ENCODE measurements at places on chromosomes 5 and 9.

GRCh38 chr9:63816751-63817621, 1468.0 kb downstream of the FOXD4L5 start:
- DNase-seq: peak; percentile 65
- H3K4me3 ChIP-seq: peak overlapping the region; percentile 19

DNA sequence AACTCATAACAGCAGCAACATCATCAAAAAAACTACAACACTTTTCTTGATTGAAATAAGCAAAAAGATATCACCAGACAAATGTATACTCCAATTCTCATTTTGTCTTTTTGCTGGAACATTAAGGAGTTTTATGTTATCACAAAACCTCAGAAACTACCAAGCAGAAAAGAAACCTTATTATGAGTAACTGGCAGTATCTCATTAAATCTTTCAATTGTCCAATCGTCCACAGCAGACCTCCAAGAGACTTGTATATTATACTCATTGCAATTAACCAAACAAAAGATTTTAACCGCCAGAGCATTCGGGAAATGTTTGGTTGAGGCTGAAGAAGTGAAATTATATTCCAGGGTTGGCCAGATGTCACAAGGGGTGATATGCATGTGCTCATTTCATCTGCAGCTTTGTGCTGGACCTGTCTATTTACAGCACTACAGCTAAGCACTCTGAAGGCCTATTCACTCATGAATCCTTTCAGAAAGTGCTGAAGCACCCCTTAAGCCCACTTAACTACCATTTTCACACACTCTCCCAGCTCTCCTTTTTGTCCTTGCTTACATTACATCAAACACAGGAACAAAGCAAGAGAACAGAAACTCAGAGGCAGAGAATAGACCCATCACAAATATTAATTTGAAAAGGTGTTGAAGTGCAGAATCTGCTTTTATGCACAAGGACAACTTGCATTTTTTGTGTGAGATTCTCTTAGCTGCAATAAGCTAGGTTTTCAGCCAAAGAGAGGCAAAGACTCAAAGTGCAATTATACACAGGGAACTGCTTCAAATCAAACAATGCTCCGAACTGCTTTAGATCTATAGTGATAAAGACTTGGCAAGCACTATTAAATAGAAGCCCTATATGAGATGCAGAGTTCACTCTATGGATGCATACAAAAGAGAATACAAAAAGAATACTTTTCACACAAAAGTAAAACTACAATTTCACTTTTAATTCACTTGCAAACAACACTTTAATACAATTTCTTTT, 150.4 kb upstream of the POU5F2 start:
- H3K36me3 ChIP-seq: no peaks in the 10 kb centered on the region
- DNase-seq: no peak
- H3K4me1 ChIP-seq: peaks cover 9% of the 10 kb centered on the region
- no peak overlapping the region for H3K4me3 ChIP-seq

DNA sequence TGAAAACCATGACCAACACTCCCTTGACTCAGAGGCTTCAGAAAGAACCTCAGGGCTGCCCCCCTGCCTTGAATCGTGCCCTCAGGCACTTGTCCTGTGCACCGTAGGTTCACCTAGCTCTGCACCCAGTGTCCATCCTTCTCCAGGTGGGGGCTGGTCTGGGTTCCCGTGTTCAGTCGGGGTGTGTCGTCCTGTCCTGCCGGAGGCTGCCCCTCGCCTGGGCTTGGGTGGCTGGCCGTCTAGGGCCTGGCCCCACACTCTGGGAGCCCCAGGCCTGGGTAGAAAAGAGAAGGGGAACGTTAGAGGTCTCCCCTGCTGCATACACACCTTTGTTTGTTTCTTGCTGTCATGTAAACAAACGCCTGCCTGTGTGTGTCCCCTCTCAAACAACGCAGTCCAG, 29.3 kb downstream of the CATSPER3 start:
- no peaks in the 10 kb centered on the region for H3K4me1 ChIP-seq
- H3K4me3 ChIP-seq: no peak overlapping the region
- no peaks in the 10 kb centered on the region for H3K27me3 ChIP-seq
- no peaks in the 10 kb centered on the region for H3K36me3 ChIP-seq
- H3K27ac ChIP-seq: no peak overlapping the region

GRCh38 chr5:176133289-176133870, 104.8 kb upstream of the SIMC1 start:
- DNase-seq: no peak
- no peak overlapping the region for H3K4me3 ChIP-seq

GRCh38 chr5:131281133-131281867, 17.4 kb downstream of the CDC42SE2 start:
- H3K36me3 ChIP-seq: peaks cover 3% of the 10 kb centered on the region
- no peaks in the 10 kb centered on the region for H3K27me3 ChIP-seq
- peak overlapping the region; percentile 92 for H3K27ac ChIP-seq
- no peak overlapping the region for H3K4me3 ChIP-seq

GRCh38 chr5:115072266-115073064, 97.2 kb downstream of the TRIM36 start:
- no peaks in the 10 kb centered on the region for H3K27me3 ChIP-seq
- H3K4me1 ChIP-seq: no peaks in the 10 kb centered on the region
- no peaks in the 10 kb centered on the region for H3K36me3 ChIP-seq

GRCh38 chr9:72843520-72844439, 109.1 kb downstream of the ALDH1A1 start:
- H3K36me3 ChIP-seq: no peaks in the 10 kb centered on the region
- H3K4me1 ChIP-seq: peaks cover 3% of the 10 kb centered on the region
- H3K27ac ChIP-seq: no peak overlapping the region
- no peaks in the 10 kb centered on the region for H3K27me3 ChIP-seq
- H3K4me3 ChIP-seq: no peak overlapping the region

GRCh38 chr5:8788246-8788645, 757.6 kb downstream of the SEMA5A start:
- no peak for DNase-seq
- no peaks in the 10 kb centered on the region for H3K36me3 ChIP-seq
- H3K27ac ChIP-seq: no peak overlapping the region
- no peak overlapping the region for H3K4me3 ChIP-seq
- H3K4me1 ChIP-seq: no peaks in the 10 kb centered on the region

GRCh38 chr5:74954919-74955318, 88.7 kb upstream of the FAM169A start:
- DNase-seq: peak; percentile 73
- no peak overlapping the region for H3K4me3 ChIP-seq
- no peaks in the 10 kb centered on the region for H3K27me3 ChIP-seq
- peaks cover 83% of the 10 kb centered on the region for H3K4me1 ChIP-seq

DNA sequence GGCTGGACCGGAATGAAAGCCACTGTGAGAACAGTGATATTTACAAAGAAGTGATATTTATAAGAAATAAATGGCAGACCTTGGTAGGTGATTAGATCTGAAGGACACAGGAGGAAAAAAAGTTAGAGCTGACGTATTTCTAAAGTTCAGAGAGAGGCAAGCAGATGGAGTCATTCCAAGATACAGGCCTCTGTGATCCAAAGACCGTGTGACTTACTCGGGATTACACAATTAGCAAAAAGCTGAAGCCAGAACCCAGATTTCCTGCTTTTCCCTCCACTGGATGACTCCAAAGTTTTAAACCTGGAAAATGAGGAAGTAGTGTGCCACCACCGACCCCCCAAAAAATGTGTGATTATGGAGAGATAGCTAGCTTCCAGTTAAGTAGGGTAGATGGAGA, 3.1 kb upstream of the DOCK8 start:
- no peak overlapping the region for H3K27ac ChIP-seq
- DNase-seq: no peak
- no peak overlapping the region for H3K4me3 ChIP-seq

GRCh38 chr5:30908356-30908755, 285.1 kb upstream of the CDH6 start:
- DNase-seq: no peak
- H3K4me3 ChIP-seq: no peak overlapping the region
- H3K27ac ChIP-seq: no peak overlapping the region

- DNase-seq: peak; percentile 56
- peaks cover 2% of the 10 kb centered on the region for H3K27me3 ChIP-seq
- H3K27ac ChIP-seq: no peak overlapping the region
- no peak overlapping the region for H3K4me3 ChIP-seq
- H3K36me3 ChIP-seq: no peaks in the 10 kb centered on the region
Observed at GRCh38 chr9:129783516-129784361, 19.2 kb upstream of the TOR1B start.

DNA sequence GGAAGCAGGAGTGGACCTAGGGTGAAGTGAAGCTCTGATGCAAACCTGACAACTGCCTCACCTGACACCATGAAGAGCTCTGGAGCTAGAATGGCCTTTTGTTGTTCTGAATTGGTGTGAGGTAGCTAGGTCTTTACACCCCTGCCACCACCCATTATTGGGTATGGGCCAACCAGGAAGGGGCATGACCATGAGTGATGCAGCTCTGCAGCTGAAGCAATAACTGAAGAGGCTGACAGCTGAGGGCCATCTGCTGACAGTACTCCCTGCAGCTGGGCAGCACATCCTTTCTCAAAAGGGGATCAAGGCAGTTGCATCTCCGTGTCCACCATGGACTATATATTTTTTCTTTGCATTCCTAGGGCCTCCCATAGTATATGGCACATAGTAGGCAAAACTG, 87.0 kb upstream of the TLE1 start:
- no peaks in the 10 kb centered on the region for H3K36me3 ChIP-seq
- no peak overlapping the region for H3K4me3 ChIP-seq
- no peak overlapping the region for H3K27ac ChIP-seq

DNA sequence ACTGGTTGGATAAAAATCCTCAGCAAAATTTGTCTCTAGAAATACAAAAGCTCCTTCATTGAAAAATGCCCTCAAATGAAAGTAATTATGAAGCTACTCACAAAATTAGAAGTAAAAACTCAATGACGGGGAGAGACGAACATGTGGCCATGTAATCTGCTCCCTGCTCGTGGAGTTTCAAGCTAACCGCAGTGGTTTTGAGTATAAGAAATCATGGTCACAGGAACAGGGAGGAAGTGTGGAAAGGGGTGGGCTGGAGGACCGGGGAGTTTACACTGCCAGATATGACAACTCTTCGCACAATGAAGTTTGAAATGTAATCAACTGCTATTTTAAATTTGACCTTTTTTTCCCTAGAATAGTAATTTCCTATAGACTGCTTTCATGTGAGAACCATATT, 765.4 kb upstream of the DMAC1 start:
- DNase-seq: no peak
- H3K27ac ChIP-seq: no peak overlapping the region
- no peaks in the 10 kb centered on the region for H3K4me1 ChIP-seq

DNA sequence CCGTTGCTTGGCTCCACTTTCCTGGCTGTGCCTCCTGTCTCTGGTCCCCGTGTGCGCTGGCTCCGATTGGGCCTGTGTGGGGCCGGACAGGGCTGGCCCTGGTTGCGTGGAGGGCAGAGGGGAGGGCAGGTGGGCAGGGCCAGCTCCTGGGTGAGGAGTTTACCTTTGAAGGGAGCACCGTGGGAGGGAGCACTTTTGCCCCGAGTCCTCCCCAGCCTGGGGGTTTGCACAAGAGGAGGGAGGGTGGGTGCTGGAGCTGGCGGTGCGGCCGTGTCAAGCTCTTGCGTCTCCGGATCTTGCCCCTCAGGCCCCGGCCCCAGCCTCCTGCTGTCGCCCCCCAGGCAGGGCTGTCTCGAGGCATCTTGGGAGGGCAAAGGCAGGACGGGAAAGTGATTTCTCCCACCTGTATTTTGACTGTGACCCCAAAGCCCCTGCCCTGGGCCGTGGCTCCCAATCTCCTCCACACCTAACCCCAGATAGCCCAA, 48.3 kb upstream of the EXOC3 start:
- H3K27ac ChIP-seq: peak overlapping the region; percentile 17
- peaks cover 10% of the 10 kb centered on the region for H3K4me1 ChIP-seq
- H3K4me3 ChIP-seq: no peak overlapping the region

DNA sequence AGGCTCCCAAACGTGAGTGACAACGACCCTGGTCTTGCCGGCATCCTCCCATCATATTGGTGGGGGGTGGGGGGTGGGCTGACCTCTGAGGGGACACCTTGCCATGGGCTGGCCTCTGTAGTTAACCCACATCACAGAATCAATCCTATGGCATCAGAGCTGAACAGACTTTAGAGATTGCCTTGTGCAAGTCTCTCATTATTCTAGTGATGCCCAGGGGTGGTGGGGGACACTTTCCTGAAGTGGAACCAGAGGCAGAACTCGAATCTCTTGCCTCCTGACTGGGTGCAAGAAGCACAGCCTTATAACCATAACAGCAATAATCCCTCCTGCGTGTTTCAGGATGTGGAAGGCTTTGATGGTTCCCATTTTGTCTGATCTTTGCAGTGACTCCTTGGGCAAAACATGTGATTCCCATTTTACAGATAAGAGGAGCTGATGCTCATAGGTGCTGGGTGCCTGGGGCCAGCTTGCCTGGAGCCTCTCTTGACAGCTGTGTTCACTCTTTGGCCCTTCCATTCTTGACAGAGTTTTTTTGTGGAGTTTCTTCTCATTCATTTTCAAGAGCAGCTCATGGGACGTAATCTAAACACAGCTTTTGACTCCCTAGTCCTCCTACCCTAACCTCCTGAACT, 18.6 kb upstream of the PITX1 start:
- H3K27me3 ChIP-seq: peaks cover 54% of the 10 kb centered on the region
- peaks cover 16% of the 10 kb centered on the region for H3K4me1 ChIP-seq
- no peak overlapping the region for H3K4me3 ChIP-seq
- no peaks in the 10 kb centered on the region for H3K36me3 ChIP-seq

GRCh38 chr5:80181618-80182211, 74.1 kb downstream of the SERINC5 start:
- H3K36me3 ChIP-seq: peaks cover 9% of the 10 kb centered on the region
- H3K27me3 ChIP-seq: no peaks in the 10 kb centered on the region
- no peak overlapping the region for H3K4me3 ChIP-seq
- peaks cover 38% of the 10 kb centered on the region for H3K4me1 ChIP-seq
- DNase-seq: peak; percentile 92

GRCh38 chr9:25613709-25614108, 64.5 kb downstream of the TUSC1 start:
- H3K27ac ChIP-seq: no peak overlapping the region
- no peaks in the 10 kb centered on the region for H3K27me3 ChIP-seq
- H3K36me3 ChIP-seq: no peaks in the 10 kb centered on the region
- DNase-seq: no peak
- no peak overlapping the region for H3K4me3 ChIP-seq
- no peaks in the 10 kb centered on the region for H3K4me1 ChIP-seq

GRCh38 chr5:164203581-164204225, 698.3 kb downstream of the MAT2B start:
- H3K27me3 ChIP-seq: no peaks in the 10 kb centered on the region
- no peak overlapping the region for H3K27ac ChIP-seq
- H3K4me3 ChIP-seq: no peak overlapping the region
- no peaks in the 10 kb centered on the region for H3K36me3 ChIP-seq

GRCh38 chr5:58885260-58885659, 302.4 kb downstream of the RAB3C start:
- no peak overlapping the region for H3K4me3 ChIP-seq
- H3K27ac ChIP-seq: no peak overlapping the region
- H3K4me1 ChIP-seq: no peaks in the 10 kb centered on the region
- DNase-seq: no peak
- peaks cover 4% of the 10 kb centered on the region for H3K27me3 ChIP-seq
- H3K36me3 ChIP-seq: no peaks in the 10 kb centered on the region

- H3K4me3 ChIP-seq: no peak overlapping the region
- no peaks in the 10 kb centered on the region for H3K27me3 ChIP-seq
- H3K27ac ChIP-seq: no peak overlapping the region
- H3K4me1 ChIP-seq: no peaks in the 10 kb centered on the region
Observed at GRCh38 chr5:150419630-150420270, 7.0 kb upstream of the CD74 start.

Data from large intestine (tissue), 12 donors.